ENCODE measurements at places on chromosomes 1 and 21.

DNA sequence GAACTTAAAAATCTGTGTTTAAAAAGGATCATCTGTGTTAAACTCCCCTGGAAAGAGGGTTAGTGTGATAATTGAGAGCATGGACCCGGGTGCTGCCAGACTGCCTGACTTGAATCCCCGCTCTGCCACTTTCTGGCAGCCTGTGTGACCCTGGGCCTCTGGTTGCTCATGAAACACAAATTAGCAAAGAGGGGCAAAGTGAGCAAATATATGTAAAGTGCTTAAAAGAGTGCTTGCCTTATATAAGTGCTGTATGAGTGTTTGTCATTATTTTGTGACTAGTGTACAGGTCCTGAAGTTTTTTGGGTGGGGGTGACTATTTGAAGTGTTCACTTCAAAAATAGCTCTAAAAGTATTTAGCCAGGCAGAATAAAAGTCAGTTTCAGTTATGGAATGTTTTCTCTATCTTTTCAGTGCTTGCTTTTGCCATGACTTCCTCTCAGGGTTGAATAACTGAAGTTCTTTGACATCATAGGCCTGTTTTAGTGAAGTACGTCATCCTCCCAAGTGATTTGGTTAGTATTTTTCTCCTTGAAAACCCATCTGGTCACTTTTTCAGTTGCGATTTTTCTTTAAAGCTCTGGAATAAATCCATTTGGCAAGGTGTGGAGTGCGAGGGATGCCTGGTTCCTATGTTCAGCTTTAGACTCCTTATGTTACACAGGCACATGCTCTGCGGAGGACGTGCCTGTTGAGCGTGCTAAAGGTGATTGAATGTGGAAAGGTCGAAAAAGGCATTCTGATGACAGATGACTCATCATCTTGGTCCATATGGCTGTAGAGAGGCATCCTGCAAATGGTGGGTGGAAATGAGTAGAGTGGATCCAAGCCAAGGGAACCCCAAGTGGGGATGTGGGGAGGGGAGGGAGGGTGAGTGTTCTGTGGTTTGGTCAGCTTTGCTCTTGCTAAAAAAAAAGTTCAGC is 47.8 kb downstream of the AK4 start:
- DNase-seq, result peak; percentile 84

GRCh38 chr1:200353232-200353631 is 56.6 kb downstream of the ZNF281 start:
- no peak for DNase-seq

DNA sequence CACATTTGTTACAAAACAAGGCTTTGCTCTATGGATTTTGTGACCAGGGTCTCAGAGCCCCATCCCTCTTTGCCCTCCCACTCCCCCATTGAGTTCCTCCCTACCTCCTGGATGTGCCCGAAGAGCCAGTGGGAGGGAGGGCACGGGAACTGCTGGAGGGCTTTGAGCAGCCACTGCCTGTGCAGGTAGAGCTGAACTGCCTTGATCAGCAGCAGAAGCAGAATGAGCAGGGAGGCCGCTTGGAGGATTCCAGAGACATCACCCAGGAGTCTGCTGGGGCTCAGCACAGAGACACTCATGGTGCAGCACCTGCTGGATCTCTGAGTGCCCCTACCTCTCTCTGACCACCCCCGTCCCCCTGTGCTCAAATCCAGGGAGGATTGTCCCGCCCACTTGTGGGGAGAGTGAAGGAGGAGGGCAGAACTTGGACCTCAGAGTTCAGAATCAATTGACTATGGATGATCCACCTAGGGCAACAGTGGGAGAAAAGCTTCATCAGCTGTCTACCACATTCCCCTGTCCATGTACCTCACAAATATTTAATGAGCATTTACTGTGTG is at the start of gene CYP4A11:
Gene CYP4A11 (minus strand): TSS at position 342 of the 560 bp plus-strand sequence. CDS start 43 bp downstream, at position 299.
- no peak for DNase-seq

DNA sequence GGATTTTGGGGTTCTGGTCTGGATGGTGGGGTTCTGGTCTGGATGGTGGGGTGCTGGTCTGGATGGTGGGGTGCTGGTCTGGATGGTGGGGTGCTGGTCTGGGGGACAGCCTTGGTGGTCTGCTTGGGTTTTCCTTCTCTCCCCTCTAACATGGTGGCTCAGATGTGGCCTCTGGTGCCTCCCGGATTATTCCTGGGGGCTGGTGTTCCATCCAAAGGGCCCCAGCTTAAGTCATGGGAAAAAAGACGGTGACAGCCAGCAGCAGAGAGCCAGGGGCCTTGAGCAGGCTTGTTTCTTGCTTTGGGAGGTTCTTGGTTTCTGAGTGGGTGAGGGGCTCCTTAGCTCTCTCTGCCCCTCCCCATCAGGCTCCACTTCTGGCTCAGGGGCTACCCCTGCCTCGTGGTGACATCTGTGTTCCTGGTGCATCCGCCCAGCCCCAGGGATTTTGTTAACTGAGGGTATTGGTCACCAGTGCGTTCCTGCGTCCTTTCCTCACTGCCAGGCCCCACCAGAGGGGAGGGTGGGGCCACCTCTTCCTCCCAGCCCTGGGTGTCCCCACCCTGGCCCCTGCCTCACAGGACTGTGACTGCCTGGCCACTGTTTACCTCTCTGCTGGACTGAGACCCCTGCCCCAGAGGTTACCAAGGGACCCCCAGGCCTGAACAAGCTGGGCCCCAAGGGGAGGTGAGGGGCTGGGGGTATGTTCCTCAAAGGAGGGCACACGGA is 43.2 kb upstream of the ACTRT2 start:
- DNase-seq, result no peak

- DNase-seq, result no peak
These were observed 20.0 kb downstream of the TMEM81 start for GRCh38 chr1:205064301-205064700.

- no peak for DNase-seq
These were observed 34.5 kb upstream of the SYNC start for GRCh38 chr1:32736812-32737791.

DNA sequence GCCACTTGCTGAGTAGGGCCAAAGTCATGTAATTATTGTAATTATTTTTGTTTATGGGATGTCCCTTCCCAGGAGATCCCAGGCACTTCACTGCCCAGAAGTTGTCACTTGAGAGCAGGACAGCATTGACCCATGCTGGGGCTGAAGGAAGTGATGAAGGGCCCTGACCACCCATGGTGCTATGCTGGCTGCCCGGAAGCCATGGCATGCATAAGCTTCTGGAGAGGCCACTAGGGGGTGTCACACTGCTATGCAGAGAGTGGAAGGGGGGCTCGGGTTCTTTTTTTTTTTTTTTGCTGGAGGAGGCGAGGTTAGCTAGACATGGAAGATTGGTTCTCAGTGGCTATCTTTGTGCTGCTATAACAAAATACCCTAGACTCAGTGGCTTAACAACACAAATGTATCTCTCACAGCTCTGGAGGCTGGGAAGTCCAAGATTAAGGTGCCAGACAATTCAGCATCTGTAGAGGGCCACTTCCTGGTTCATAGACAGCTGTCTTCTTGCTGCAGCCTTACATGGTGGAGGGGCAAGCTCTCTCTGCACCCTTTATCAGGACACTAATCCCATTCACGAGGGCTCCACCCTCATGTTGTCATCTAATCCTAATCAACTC is 84.9 kb downstream of the CNIH3 start:
- peak; percentile 49 for DNase-seq

GRCh38 chr1:44266400-44267344 is 53.4 kb downstream of the DMAP1 start:
- no peak for DNase-seq

DNA sequence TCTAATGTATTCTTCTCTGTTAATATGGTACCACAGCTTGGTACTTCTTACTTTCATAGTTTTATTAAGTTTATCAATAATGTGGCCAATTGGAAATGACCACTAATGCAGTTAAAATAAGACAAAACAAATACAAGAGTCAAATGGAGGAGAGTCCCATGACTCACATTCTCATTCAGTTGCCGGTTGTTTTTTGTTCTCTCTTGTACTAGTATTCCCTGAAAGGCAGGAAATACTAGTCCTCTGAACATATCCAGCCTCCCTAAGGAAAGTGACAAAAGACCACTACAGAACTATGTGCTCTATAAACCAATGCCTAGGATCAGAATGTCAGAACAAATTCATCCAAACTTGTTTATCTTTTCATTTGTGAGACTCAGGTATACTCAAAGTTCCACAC is 165.2 kb upstream of the SAMSN1 start:
- no peak for DNase-seq

- no peak for DNase-seq
These were observed 55.0 kb upstream of the TRAPPC10 start for GRCh38 chr21:43957128-43957571.

GRCh38 chr1:40059960-40060750 is 19.6 kb downstream of the CAP1 start:
- DNase-seq, result no peak

GRCh38 chr1:182889997-182890396 is 50.9 kb downstream of the DHX9 start:
- DNase-seq, result peak; percentile 3

- peak; percentile 89 for DNase-seq
These were observed 70.4 kb upstream of the UBE2U start for GRCh38 chr1:64133036-64133435.

GRCh38 chr1:78102916-78103315 is 57.1 kb downstream of the GIPC2 start:
- no peak for DNase-seq

DNA sequence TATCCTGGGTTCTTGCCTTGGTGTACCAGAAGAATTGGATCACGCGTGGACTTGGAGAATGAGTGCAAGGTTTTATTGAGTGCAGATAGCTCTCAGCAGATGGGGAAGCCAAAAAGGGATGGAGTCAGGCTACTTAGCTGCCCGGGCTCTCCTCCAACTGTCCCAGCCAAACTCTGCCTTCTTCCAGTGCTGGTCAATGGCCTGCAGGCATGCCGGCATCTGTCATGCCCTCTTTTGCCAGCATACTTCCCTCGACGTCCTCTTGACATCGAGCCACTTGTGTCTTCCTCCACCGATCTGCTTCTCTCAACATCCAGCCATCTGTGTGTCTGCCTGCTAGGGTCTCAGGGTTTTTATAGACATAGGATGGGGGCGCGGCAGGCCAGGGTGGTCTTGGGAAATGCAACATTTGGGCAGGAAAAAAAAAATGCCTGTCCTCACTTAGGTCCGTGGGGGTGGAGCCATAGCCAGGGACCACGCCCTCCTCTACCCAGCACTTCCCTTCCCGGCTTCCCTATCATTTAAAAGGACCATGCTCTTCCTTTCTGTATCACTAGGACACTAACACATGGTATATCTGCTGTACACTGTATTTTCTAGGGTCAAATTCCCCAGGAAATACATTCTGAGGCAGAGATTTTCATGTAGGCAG is 47.0 kb upstream of the BCAR3 start:
- no peak for DNase-seq

GRCh38 chr1:9233241-9233941 is 1.2 kb upstream of the H6PD start:
- DNase-seq, result peak; percentile 54

- DNase-seq, result no peak
These were observed 54.3 kb upstream of the C1orf198 start for GRCh38 chr1:230922620-230923019.

Measured in fibroblast of lung (primary cell).